ENCODE measurements at places on chromosomes 4 and X.

DNA sequence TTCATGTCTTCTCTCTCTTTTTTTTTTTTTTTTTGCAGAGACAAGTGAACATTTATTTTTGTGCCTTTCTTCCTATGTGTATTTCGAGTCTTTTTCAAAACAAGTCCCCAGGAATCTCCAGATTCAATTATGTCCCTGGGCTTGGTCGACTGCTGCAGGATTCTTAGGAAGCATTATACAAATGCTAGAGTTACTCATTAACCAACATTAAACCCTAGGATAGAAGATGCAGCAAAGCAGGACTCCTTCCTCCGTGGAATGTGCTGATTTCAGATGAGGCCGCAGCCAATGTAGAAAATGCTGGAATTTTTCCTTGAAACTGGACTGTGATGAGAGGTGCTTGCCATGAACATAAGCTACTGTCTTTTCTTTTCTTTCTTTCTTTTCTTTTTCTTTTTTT lies 3.4 kb downstream of the ZNF81 start:
- no peak for DNase-seq

GRCh38 chr4:112968451-112969159 lies 80.8 kb upstream of the ANK2 start:
- DNase-seq: no peak

DNA sequence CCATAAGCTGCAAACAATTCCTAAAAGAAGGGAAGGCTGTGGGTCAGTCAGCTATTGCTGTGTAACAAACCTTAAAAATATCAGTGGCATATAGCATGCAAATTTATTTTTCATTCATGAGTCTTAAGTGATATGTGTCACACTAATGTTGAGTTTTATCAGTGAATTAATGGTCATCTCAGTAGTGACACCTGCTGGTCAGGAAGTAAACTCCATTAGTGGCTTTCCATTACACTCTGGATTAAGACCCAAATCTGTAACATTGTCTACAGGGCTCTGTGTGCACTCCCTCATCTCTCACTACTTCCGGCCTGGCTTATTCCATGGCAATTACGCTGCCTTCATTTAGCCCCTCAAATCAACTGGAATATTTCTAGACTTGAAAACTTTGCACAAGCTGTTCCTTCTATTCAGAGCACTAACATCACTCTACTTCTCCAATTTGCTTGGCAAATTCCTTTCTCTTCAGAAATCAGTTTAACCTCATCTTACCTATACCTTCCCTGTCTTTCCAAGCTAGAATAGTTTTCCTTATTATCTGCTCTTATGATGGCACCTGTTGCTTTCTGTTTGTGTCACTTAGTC lies 217.3 kb upstream of the TAPT1 start:
- peak; percentile 41 for DNase-seq

GRCh38 chrX:46208225-46208854 lies 336.9 kb downstream of the ZNF674 start:
- DNase-seq: no peak

DNA sequence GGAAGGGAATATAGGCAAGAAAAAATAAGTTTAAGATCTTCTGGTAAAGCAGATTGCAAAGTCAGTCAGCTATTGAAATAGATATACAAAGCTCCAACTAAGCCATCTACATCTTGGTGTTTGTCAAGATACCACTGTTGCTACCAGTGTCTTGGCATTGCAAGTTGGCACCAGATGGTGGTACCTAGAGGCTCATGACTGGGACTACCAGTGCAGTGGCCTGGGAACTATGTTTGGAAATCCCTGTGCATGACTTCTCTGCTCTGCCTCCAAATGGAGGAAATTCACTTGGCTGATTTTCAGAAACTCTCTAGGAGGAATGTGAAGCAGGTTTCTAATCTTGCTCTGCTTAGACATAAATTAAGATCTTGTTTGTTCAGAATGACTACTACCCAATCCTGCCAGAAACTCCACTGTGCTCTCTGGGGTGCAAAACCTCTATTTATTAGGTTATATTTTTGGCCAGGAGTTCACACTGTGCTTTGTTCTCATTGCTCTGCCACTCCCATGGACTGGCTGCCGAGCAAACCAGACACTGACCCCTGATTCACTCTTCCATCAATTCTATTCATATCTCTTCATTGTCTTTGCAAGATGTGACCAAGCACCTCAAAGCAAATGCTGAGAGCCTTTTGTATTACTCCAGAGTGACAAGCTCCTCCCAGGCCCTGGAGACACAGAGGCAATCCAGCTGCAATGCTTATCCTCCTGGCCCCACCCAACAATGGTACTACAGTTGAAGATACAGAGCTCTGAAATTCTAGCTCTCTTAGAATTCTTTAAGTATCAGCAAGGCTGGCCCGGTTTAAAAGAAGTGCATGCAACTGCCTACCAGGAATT lies 272.3 kb upstream of the FGF16 start:
- DNase-seq: no peak

DNA sequence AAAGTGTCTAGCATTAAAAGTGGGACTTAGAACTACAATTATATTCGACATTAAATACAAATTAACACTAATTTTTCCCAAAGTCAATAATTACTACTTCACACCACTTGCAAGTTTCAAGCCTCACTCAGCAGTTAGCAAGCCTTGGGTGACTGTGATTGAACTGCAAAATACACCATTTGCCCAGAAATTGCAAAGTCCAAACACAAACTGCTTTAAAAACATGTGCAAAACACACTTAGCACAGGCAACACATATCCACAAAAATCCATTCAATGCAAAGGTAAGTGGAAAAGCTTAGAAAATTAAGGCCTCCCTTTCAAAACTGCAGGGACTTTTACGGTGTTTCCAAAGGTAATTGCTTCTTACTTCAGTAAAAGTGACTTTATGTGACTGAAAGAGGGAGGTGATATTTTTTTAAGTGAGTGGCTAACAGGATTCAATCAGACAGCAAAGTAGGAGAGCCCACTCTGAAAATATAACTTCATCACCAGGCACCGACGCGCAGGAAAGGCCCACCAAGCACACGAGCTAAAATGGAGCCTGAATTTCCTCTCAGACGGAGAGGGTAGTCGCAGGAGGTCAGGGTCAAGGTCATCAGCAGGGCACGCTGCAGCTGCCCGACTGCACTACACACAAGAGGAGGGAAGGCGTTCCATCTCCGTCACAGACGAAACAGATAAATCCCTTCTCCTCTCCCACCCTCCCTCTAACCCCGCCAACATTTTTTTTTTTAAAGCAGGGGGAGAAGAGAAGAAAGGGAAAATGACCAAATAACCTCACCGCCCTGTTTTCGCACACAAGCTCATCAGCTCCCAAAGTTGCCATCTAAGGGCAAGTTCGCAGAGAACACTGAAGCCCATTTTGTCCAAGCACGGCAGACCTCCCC lies 3.1 kb downstream of the ZNF827 start:
- DNase-seq: no peak

DNA sequence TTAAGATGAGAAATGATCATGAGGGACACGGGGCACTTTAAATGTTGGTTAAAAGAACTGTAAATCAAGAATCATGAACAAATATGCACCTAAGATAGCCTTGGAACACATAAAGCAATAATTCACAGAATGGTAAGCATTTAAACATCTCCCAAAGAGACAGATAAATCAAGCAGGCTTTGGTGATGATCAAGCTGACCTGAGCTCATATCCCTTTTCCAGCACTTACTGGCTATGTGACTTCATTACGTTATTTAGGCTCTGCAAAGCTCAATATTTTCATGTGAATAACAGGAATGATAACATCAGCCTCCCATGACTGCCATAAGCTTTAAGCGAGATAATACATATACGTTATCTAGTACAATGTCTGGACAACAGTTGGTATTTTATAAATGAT lies 54.9 kb downstream of the CHRNA9 start:
- DNase-seq: no peak

DNA sequence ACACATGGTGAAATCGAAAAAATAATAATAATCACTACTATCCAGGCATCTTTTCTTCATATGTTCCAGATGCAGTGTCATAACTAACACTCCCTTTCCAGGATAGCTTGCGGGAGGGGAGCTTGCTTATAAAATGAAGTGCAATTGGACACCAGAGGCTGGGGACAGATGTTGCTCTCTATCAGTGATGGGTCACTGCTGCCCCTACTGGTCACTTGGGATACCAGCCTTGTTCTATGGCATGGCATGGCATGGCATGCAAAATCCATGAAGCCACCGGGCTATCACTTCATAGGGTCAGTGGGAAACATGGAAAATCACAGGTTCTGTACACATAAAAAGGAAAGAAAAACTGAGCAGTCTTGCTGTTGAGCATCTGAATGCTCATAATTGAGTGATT lies 168.1 kb downstream of the GLRA2 start:
- no peak for DNase-seq

DNA sequence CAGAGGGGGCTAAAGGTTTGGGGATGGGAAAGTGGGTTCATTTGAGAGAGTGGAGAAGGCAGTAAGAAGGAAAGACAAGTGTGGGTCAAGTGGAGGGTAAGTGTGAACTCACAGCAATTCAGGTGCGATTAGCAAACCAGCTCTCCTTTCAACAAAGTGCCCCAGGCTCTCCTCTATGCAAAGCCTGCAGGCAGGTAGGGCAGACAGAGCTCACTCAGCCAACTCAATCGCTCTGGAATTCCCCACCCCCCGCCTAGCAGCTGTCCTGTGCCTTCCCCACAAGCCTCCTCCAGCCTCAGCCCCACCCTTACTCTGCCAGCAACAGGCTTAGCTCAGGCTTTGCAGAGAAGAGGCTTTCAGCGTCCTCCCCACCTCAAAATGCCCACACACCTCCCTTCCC lies 14.8 kb upstream of the MAMLD1 start:
- DNase-seq: no peak

DNA sequence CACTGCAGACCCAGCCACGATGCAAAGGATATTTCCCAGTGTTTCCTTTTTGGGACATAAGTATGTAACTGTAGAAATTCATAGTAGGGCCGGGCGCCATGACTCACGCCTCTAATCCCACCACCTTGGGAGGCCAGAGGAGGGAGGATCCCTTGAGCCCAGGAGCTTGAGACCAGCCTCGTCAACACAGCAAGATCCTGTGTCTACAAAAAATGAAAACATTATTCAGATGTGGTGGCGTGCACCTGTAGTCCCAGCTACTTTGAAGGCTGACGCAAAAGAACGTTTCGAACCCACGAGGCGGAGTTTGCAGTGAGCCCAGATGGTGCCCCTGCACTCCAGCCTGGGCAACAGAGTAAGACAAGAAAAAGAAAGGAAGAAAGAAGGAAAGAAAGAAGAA lies 49.2 kb downstream of the CRLF2 start:
- DNase-seq: no peak

DNA sequence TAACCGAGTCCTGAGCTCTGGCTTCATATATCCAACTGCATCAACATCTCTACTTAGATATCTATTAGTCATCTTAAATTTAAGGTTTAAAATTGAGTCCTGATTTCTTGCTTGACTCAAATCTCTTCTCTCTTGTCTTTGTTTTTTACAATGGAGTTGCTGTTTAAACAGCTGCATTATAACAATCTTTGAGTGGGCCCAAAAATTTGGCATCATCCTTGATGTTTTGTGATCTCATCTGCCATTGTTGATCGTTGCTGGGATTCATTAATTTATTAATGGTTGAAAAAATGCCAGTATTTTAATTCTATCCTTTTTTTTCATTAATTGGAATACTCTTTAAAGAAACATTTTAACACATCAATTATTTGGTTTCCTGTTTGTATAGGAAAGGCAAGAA lies 82.2 kb downstream of the STIM2 start:
- no peak for DNase-seq

GRCh38 chr4:84967243-84967690 lies 777 bp upstream of the WDFY3 start:
- DNase-seq: no peak

DNA sequence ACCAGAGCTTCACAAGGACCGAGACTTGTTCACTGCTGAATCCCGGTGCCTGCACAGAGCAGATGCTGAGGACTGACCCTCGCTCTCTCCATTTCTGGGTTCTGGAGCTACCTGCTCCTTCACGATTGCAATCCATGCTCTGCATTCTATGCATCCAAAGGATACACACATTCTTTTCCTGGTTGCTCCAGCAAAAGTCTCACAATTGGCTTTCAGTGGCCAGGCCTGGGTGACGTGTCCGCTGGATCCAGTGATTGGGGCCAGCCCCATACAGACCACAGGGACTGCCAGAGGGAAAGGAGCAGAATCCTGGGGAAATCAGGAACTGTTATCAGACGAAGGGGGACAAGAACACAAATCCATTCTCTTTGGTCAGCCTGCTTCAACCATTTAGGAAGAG lies 14.9 kb upstream of the CDKN2AIP start:
- no peak for DNase-seq

Data from HS-27A (cell line).